ENCODE measurements at places on chromosomes 4 and X.

- no peak for DNase-seq
Measured at GRCh38 chr4:107996949-107997788, 7.5 kb downstream of the HADH start.

GRCh38 chr4:137968956-137969678, 273.0 kb downstream of the SLC7A11 start:
- DNase-seq: no peak

- DNase-seq: no peak
Measured at GRCh38 chr4:155854582-155855226, 11.4 kb downstream of the ASIC5 start.

DNA sequence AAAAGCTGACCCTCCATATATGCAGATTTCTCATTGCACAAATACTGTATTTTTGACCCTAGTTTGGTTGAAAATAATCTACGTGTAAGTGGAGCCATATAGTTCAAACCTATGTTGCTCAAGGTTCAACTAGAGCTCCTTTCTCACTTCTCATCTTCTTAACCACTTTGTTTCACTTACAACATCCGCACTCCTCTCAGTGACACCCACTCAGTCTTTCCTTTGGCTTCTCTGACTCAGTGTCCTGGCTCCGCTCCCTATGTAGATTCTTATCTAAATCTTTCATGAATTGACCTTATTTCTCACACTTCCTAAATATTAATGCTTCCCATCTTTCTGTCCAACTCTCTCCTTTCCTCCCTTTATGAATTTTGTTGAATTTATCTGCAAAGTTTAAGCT, 32.9 kb upstream of the DKK2 start:
- no peak for DNase-seq

DNA sequence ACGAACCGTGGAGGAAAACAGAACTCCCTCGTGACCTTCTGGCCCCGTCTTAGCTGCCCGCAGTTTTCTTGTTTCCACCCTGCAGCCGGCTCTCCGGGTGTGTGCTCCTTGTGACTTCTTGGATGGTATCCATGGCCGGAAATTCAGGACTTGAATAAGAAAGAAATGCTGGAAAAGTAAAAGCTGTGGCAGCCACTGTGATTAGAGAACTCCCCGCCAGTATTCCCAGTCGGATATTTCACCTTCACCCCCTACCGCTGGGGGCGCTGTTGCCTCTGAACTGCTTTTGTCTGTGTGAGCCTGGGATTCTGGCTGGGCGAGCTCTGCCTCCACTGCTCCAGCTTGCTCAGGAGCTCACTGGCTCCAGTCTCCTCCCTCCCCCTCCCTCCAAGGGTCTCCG, 41.5 kb upstream of the CYP4V2 start:
- peak; percentile 13 for DNase-seq

GRCh38 chr4:1403591-1404572, 2.4 kb downstream of the NKX1-1 start:
- no peak for DNase-seq

DNA sequence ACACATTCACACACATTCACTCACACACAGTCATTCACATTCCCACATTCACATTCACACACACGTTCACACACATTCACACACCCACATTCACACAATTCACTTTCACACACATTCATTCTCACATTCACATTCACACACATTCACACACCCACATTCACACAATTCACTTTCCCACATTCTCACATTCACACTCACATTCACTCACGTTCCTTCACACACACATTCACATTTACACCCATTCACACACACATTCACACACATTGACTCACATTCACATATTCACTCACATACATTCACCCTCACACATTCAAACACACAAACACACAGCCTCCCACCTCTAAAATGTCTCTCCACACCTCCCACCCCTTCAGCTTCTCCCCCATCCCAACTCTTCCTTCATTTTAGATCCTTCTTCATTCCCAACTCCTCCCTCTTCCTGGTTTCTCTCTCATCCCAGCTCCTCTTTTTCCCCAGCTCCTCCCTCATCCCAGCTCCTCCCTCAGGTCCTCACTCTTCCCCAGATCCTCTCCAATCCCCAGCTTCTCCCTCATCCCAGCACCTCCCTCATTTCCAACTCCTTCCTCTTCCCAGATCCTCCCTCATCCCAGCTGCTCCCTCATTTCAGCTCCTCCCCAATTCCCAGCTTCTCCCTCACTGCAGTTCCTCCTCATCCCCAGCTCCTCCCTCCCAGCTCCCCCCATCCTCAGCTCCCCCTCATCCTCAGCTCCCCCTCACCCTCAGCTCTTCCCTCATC, 111.0 kb downstream of the FAM53A start:
- DNase-seq: no peak

GRCh38 chrX:46587158-46587557, 13.6 kb downstream of the CHST7 start:
- no peak for DNase-seq

GRCh38 chrX:100445593-100445992, 35.5 kb upstream of the PCDH19 start:
- DNase-seq: no peak

DNA sequence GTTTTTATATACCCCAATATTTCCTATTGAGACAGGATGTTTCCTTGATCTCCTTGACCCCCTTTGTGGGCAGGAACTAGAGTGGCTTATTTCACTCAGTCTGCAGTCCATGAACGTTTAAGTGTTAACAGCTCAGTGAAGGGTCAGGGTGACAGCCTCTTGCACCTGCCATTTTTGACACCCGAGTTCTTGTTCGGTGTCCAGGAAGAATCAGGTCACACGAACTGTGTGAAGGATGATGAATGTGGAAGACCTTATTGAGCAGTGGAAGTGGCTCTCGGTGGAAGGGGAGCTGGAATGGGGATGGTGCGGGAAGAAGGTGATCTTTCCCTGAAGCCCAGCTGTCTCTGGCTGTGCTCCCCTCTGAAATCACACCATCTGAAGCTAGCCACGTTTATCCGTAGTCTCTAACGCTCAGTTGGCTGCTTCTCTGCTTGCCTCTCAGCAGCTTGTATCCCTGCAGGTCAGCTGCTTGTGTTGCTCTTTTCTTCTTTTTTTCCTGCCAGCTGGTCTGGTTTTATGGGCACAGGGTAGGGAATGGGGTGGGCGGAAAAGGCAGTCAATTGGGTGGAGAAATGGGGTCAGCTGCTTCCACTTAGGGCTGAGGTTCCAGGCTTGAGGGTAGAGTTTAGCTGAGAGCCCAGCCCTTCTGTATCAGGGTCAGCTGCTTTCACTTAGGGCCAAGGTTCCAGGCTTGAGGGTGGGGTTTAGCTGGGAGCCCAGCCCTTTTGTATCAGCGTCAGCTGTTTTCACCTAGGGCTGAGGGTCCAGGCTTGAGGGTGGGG, 29.0 kb upstream of the CCNG2 start:
- no peak for DNase-seq

GRCh38 chr4:3337811-3338210, 45.0 kb downstream of the RGS12 start:
- DNase-seq: no peak

- no peak for DNase-seq
Measured at GRCh38 chrX:96710031-96710430, 25.4 kb downstream of the DIAPH2 start.

DNA sequence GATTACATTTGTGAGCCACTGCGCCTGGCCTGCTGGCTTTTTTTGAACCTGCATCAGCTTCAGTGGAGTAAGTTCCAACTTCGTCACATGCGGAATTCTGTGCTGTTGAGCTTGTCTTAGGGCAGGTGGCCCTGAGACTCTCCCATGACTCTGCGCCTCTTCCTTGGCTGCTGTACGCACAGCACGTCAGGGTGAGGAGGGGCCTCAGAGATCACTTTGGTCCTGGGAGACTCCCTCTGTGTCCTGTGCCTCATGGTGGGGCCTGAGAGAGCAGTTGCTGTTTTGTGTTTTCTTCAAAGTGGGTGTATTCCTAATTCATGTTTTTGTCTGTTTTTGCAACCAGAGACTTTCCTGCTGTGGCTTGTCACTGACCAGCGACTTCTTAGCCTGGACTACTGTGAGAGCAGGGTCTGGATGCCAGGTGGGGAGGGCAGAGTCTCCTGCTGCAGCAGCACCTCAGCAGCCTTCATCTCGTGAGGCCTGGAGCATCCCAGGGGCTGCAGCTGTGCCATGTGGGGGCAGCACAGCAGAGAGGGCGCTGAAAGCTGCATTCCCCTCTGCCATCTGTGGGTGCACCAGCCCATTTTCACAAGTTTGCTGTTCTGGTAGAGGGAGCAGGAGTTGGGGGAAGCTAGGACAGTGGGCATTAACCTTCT, 107.8 kb downstream of the TNIP2 start:
- no peak for DNase-seq

DNA sequence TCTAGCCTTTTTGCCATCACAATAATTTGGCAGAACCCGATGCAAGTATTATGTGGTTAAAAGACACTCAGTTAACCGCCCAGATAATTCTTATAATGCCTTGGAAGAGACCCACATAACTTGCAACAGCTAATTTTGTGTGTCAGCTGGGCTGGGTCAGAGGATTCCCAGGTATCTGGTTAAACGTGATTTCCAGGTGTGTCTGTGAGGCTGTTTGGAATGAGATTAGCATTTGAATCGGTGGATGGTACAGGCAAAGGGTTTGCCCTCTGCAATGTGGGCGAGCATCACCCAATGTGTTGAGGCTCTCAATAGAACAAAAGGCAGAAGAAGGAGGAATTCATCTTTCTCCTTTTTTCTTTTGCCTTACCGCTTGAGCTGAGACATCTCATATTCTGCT, 314.2 kb upstream of the PUDP start:
- DNase-seq: no peak

- no peak for DNase-seq
Measured at GRCh38 chr4:87541521-87541920, 12.3 kb upstream of the SPARCL1 start.

DNA sequence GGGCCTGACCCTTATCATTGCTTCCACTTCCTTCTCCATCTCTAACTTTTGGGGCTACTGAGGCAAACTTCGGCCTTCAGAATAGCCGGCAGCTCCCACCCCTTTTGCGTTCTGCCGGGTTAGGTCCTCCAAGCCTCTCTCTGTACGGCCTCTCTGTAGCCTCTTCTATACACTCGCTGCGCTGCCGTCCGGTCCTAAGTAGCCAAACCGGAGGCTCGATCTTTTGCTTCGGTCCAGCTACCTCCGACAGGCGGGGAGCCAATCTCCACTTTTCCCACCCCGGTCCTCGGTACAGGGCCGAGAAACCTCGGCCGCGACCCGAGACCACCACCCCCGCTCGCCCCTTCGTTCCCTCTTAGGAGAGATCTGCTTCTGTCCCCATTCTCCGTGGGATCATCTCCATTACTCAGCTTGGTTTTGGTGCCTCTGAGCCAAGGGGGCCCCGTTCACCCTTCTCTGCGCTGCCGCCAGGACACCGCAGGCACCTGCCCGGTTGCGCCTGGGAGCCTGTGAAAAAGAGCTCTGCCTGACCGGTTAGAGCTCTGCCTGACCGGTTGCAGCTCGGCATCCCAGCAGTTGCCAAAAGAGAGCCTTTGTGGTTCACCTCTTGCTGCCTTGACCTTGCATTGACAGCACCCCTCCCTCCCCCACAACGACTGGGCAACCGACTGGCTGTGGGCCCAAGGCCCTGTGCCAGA, 1.0 kb upstream of the HTR2C start:
- DNase-seq: no peak

DNA sequence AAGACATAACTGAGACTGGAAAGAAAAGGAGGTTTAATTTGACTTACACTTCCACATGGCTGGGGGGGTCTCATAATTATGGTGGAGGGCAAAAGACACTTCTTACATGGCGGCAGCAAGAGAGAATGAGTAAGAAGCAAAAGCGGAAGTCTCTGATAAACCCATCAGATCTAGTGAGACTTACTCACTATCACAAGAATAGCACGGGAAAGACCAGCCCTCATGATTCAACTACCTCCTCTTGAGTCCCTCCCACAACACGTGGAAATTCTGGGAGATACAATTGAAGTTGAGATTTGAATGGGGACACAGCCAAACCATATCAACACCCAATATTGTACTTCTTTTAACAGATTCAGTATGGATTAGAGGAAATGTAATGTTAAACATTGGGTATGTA, 646.6 kb downstream of the ANKRD50 start:
- DNase-seq: no peak

- no peak for DNase-seq
Measured at GRCh38 chr4:2942532-2943363, 20.5 kb downstream of the NOP14 start.

GRCh38 chr4:71322425-71322824, 16.4 kb upstream of the SLC4A4 start:
- no peak for DNase-seq

DNA sequence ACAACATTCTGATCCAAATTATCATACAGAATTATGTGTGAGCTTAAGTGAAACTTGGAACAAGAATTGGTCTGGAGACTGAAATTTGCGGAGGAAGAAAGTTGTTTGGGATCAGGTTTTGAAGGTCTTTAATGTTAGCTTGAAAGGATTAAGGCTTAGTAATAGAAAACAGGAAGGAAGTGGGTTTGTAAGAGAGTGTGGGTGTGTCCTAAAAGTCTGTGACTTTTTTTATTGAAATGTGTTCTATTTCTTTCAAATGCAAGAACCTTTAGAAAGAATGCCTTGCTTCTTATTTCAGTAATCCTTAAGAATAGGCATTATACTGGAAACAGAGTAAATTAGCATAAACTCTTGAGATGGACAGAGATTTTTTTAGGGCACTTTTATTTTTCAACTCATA, 198.0 kb downstream of the GALNTL6 start:
- no peak for DNase-seq

DNA sequence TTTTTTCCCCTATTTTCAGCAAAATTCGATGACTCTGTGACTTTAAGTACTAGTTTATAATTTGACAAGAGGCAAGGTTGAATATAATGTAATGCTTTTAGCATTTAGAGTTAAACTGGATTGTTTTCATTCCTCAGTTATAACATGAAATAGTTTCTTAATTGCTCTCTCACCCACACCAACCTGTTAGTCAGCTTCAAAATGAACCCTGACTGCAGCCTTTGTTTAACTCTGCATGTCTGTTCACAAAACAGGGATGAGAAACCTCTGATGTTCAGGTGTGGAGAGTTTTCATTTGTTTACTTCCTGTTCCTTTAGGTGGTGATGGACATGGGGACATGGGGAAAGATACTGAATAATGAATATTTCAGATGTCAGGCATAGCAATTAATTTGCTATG, 49.9 kb upstream of the MND1 start:
- DNase-seq: no peak

- DNase-seq: no peak
Measured at GRCh38 chr4:5773271-5773555, 62.2 kb downstream of the EVC start.

GRCh38 chr4:113962719-113963265, 16.7 kb downstream of the ARSJ start:
- no peak for DNase-seq

DNA sequence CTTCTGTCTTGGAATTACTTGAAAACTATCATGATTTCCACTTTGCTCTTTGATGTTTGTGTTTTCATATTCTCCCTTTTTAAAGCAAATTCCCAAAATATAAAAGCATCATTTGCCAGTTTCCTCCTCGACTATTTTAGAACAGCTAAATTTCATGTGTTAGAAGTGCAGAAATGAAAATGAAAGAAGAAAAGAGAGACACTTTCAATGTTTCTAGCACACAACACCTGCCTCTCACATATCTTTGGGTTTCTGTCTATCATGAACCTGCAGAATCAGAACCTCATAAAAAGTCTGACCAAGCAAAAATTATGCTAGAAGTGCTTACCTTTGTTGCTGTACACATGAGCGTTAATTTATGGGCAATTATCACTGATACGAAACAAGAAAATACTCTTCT, 1.9 kb upstream of the NEUROG2 start:
- no peak for DNase-seq
